ENCODE measurements at places on chromosomes 12 and 14.

- DNase-seq: no peak
These were observed 22.3 kb downstream of the DLK1 start for GRCh38 chr14:100748944-100749343.

DNA sequence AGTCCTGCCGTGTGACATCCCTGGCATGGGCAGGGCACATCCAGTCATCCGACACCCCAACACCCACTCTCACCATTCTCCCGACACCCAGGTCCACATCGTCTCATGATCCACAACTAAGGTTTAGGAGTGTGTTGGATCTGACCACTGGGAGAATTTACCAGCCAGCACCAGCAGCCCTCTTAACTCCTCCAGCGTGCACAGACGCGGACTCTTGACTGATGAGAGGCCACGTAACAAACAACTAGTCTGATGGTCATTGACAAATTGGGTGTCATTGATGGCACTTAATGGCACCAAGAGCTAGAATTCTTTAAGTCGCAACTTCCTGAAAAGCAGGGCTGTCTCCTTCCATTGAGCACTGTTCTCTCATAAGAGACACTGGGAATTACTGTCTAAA lies 203.0 kb upstream of the SFSWAP start:
- no peak for DNase-seq

DNA sequence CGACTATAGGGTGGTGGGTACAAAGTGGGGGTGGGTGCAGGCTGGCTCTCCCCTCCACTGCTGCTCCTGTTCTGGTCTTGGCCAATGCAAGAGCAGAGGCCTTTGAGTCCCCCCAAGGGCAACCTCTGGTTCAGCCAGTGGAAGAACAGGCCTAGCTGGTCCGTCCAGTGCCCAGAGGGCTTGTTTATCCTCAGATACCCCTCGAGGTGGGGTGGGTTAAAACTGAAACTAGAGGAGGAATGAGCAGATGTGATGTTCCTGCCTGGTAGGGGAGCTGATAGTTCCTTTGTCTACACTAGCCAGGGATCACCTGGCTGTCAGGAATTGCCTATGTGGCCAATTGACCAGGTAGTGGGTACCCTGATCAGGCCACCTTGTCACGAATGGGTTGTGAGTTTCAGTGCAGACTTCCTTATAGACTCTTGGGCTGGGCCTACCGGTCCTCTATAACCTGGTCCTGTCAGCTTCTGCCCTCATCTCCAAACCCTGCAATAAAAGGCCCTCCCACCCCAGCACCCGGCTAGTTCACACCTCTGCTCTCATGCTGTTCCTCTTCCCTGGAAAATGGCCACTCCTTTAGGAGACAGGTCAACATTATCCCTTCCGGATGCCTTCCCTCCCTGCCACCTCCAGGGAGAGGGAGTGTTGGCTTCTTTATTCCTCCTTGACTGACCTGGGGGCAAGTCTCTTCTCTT lies 10.7 kb upstream of the HSP90AA1 start:
- DNase-seq: no peak

DNA sequence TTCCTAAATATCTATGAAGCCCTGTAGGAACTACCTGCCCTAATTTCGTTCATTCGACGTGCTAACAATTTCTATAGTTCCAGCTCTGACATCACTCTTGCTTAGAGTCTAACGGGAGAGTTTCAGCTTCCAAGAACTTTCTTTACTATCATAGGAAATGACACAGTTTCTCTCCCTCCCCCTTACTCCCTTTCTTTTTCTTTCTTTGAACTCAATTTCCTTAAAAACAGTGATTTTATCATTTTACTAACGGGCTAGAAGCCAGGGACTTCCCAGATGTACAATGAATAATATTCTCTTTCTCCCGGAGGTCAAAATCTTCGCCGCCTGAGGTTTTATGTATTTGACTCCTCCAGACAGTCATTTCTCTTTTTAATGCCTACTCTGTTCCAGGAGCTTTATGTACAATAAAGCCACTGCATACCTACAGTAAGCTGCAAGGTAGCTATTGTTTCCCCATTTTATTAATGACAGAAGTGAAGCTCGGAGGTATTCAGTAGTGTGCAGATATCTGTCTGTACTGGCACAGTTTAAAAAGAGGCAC lies 15.7 kb downstream of the SMCO2 start:
- no peak for DNase-seq

DNA sequence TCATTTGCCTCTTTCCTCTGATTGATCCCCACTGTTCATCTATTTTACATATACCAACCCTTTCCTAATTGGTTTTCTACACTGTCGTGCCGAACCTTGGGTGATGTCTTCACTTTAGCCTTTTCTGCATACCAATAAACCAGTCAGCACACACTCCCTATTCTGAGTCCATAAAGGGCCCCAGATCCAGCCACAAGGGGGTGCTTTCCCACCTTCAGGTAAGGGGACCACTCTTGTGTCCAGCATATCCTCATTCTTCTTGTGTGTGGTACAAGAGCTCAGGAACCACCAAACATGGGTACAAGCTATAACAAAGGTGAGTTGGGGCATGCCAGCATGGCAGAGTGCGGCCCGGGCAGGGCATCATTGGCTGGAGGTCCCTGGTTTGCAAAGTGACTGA lies 859.8 kb downstream of the FSCB start:
- DNase-seq: no peak

DNA sequence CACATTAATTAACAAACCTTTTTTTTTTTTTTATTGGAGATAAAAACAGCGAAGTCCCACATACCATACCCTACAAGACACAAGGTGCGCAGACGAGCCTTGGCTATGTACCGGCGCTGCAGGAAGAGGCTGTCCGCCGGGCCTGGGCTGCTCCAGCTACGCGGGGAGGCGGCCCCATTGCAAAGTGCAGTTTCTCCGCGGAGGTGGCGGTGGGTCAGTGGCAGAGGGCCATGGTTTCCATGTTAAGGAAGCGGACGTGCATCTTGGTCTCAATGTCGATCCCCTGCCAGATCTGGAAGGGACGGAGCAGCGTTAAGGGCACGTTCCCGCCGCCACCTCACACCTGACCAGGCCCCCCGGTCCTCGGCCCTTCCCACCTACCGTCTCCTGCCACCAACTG lies 60.3 kb downstream of the TESC start:
- DNase-seq: no peak

GRCh38 chr14:56952766-56953473 lies 142.6 kb upstream of the OTX2 start:
- no peak for DNase-seq

- DNase-seq: no peak
These were observed 87.3 kb downstream of the KSR2 start for GRCh38 chr12:117881517-117881916.

DNA sequence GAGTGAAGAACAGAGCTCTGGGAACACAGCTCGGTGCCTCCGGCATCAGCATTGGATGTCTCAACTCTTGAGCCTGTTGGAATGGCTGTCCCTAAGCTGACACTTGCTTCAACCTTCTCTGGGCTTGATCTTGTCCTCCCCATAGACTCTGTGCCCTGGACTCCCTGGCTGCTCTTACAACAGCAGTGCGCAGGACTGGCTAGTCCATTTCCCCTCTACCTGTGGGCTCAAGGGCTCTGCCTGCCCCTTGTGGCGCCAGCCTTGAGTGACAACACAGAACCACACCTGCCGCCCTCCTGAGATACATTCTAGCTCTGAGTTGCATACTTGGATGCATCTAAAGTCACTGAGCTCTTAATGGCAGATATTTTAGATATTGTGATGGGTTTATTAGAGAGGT lies 6.2 kb downstream of the CRADD start:
- no peak for DNase-seq

- DNase-seq: no peak
These were observed 60.7 kb downstream of the POLR3B start for GRCh38 chr12:106417926-106418910.

GRCh38 chr14:66709291-66709690 lies 201.3 kb downstream of the GPHN start:
- no peak for DNase-seq

- DNase-seq: no peak
These were observed 22.2 kb downstream of the P2RX7 start for GRCh38 chr12:121154793-121155375.

GRCh38 chr14:43166163-43166562 lies 1340.9 kb downstream of the FSCB start:
- DNase-seq: no peak

- DNase-seq: no peak
These were observed 40.0 kb downstream of the FGD6 start for GRCh38 chr12:95177201-95177768.

DNA sequence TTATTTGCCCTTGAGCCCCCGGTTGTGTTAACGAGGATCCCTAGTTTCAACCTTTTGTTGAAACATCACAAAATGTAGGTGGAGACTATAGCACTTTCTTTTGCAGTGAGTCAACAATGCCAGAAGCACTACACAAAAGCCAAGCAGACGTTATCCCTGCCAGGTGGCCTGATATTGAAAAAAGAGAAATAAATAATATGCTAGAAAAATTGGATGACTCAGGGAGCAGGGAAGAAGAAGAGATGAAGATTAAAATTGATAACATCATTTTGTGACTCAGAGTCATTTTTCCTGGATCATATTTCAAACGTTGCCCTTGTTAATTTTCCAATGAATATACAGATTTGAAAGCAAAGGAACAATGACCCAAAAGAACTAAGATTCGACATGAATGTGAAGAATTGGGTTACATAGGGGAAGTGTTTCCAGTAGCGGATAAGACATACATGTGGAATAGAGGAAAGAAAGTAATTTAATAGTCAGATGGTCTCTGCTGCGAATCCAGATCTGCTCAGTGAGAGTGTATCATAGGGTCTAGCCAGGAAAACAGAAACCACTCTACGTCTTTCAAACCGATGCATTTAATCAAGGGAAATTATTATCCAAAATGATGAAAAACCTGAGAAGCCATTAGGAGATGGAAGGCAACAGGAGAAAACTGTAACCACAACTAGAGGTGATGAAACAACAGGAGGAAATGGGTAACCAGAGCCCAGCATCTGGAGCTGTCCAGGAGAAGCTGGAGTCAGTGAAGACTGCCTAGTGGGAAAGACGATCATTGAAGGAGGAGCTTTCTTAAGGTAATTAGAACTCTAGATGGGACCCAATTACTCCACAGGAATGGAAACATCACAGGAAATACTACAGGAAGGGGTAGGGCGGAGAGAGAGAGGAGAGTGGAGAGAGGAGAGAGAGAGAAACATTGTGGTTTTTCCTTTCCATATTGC lies 57.9 kb downstream of the RERG start:
- no peak for DNase-seq

- DNase-seq: no peak
These were observed 134.3 kb upstream of the DCN start for GRCh38 chr12:91316907-91317269.

- no peak for DNase-seq
These were observed 68.6 kb upstream of the SYT1 start for GRCh38 chr12:78795934-78796445.

GRCh38 chr14:88791252-88791621 lies 1.5 kb downstream of the EML5 start:
- DNase-seq: no peak

DNA sequence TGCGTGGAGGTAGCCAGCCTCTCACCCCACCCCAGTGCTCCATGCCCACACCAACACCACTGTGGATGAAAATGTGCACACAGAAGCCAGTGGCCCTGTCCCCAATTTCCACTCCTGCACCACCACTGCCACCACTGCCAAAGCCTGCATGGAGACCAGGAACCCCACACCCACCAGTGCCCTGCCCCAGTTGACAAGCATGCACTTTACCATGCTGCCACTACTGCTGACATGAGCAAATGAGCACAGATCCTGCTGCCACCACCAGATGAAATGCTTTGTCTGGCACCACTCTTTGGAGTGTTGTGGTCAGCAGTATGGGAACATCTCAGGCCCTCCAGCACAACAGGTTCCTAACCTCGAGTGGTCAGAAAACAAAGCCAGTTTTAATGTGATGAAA lies 104.1 kb downstream of the ATXN7L3B start:
- DNase-seq: no peak

GRCh38 chr14:98167705-98168104 lies 1104.3 kb downstream of the BCL11B start:
- DNase-seq: no peak

- no peak for DNase-seq
These were observed 55.9 kb upstream of the TMCC3 start for GRCh38 chr12:94706250-94706661.

DNA sequence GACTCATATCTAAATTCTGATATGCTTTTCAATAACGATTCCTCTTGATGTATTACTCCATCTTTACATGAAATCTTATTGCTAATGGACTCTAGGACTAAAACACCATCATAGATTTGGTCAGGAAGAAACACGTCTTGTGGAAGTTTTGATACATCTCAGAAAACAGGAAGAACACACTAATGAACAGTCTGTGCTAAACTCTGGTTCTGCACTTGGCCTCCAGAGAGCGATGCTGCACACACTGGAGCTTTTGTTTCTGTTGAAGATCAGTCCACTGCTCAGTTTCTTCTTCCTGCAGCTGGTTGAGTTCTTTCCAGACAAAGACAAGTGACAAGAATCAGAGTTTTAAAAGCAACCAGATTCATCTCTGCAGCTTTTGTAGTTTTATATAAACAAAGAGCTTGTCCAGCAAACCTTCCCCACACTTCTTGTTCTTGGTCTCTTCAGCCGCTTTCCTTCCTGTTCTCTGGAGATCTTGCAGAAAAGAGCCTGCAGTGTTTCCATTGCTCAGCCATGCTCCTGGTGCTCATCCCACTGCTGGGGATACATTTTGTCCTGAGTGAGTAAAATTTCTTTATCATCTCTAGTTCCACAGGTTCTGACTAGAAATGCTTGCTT lies 229.1 kb upstream of the OR4E1 start:
- DNase-seq: no peak

GRCh38 chr14:75054421-75054820 lies 3.2 kb upstream of the MLH3 start:
- DNase-seq: no peak

DNA sequence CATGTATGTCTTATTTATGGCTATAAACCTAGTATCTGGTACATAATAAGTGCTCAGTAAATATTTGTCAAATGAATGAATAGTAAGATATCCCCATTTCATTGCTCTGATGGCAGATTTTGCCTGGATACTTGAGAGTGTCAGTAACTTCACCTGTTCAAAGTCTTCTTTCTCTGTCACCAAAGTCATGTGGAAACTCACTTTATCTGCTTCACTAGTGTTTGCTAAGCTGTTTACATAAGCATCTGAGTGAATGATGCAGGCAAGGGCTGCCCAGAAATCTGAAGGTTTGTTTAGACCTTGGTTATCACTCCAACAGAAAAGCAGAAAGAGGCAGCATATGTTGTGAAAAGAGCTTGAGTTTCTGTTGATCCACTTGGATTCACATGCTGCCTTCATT lies 4.3 kb downstream of the OR4E1 start:
- no peak for DNase-seq
